DMS79 treated with DMSO at 0.1 percent for 48 hours (cell line): ENCODE measurements at places on chromosomes 1 and 21.
A peak's percentile ranks its signal among the peaks of the same experiment; 100 is the strongest.

DNA sequence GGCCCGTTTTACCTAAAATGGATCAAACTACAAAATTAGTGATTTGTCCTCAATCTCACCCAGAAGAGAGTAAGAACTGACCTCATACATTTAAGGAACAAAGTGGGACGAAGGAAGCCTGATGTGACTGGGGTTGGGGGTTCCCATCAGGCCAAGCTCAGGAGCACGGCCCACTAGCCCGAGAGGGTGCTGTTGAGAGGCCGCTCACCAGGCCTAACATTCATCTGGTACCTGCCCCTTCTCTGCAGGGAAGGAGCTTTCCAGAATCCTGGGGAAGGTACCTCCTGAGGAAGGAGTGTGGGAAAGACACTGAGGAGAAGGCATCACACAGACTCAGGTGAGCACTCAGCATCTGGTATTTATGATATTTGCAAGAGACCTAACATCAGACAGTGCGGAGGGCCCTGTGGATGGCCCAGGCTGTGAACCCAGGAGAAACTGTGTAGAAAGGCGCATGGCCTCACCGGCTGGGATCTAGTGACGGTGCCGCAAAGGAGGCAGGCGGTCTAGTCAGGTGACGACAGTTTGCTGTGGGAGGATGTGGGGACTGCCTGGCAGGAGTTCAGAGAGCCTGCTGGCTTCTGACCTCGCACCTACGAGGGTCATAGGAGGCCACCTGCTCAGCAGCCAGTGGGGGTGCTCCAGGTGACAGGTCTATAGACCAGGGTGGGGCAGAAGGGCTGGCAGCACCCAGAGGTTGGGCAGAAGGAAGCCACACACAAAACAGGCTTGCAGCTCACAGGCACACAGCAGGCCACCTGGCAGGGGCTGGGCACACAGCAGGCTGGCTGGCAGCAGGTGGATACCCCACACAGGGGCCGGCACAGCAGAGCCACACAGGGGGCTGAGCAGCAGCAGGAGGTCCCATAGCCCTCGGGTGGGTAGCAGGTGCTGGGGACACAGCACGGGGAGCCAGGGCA, 543 bp downstream of the KRTAP12-4 start:
- DNase-seq = peak; percentile 7

- no peak for DNase-seq
These were observed 122.7 kb downstream of the FASLG start for GRCh38 chr1:172781513-172782140.

DNA sequence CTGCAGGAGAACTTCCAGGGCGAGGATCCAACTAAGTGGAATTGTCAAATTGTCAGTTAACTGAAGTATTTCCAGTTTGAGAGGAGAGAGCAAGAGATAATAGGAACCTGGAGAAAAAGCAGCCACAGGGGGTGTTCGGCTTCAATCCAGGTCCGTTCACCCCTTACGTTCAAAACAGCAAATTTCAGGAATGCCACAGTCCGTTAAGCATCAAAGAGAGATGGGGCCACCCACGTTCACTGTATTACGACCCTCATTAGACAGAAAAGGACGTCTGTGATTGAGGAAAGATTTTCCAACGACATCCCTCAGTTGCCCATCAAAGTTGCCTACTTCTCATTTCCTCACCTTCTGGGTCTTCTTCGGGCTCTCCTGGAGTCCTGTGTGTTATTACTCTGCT, 422.5 kb upstream of the VAMP3 start:
- no peak for DNase-seq

GRCh38 chr1:88802950-88803349, 88.4 kb downstream of the GTF2B start:
- no peak for DNase-seq

GRCh38 chr1:18385239-18385790, 95.4 kb upstream of the KLHDC7A start:
- no peak for DNase-seq

GRCh38 chr1:23330846-23331245, 13.2 kb downstream of the HNRNPR start:
- DNase-seq = no peak

DNA sequence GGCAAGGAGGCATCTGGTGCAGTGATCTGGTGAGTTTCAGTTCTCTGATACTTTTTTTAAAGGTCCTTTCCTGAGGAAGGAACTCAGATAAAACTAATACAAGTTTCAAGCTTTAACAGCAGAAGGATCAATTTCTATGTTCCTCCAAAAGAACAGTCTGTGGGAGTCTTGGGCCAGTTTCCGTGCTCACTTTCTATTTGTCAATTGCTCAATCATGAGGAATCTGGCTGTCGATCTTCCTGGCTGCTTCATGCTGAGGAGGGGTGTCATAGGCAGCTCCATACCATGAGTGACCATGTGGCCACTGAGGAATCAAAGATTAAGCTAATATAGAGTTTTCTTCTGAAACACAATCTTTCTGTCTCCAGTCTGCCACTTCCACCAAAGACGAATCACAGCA, 11.4 kb upstream of the TMEM125 start:
- DNase-seq = no peak

- no peak for DNase-seq
These were observed 529.5 kb downstream of the KCNT2 start for GRCh38 chr1:196078691-196079090.
